ENCODE measurements at places on chromosomes 2 and 18.
A peak's percentile ranks its signal among the peaks of the same experiment; 100 is the strongest.

DNA sequence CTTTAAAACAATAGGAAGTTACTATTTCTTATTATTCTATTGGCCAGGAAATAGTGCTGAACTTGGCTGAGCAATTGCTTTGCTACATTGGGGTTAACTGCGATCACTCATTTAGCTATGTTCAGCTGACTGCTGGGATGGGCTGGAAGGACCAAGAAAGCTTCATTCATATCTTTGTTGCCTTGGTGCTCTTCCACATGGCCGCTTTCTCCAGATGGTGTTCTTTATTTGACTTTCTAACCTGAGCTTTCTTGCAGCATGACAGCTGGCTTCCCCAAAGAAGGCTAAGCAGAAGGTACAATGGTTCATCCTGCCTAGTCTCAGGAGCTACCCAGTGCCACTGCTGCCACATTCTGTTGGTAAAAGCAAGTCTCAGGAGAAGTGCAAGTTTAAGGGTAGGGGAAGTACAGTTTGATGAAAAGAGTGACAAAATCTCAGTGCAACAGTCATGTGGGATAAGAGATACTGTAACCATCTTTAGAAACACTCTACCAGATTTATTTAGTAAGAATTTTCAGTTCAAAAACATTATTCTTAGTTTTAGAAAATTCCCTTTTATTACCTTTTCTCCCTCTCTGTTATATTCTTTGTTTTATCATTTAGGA, 180.6 kb upstream of the RBMS1 start:
- no peaks in the 10 kb centered on the region for H3K27me3 ChIP-seq
- H3K36me3 ChIP-seq, result no peaks in the 10 kb centered on the region
- no peak for DNase-seq

DNA sequence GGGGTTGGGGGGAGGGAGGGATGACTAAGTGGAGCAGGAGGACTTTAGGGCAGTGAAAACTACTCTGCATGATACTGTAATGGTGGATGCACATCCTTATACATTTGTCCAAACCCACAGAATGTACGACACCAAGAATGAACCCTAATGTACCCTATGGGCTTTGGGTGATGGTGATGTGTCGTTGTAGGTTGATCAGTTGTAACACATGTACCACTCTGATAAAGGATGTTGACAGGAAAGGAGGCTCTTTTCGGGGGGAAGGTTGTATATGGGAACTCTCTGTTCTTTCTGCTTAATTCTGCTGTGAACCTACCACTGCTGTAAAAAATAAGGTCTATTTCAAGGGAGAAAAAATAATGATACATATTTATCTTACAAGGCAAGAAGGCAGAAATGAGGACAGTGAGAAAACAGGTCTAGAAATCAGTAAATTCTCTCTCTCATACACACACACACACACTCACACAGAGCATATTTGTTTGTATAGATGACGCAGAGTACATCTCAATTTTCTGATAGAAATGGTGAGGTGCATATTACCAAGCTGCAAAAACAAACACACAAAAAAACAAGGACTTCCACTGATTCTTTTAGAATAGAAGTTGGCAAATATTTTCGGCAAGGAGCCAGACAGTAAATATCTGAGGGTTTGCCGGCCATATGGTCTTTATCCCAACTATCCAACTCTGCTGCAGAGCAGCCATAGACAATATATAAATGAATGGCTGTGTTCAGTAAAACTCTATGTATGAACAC, 20.2 kb downstream of the FAM124B start:
- H3K27ac ChIP-seq, result no peak overlapping the region
- H3K27me3 ChIP-seq, result no peaks in the 10 kb centered on the region
- DNase-seq, result no peak
- no peaks in the 10 kb centered on the region for H3K36me3 ChIP-seq

DNA sequence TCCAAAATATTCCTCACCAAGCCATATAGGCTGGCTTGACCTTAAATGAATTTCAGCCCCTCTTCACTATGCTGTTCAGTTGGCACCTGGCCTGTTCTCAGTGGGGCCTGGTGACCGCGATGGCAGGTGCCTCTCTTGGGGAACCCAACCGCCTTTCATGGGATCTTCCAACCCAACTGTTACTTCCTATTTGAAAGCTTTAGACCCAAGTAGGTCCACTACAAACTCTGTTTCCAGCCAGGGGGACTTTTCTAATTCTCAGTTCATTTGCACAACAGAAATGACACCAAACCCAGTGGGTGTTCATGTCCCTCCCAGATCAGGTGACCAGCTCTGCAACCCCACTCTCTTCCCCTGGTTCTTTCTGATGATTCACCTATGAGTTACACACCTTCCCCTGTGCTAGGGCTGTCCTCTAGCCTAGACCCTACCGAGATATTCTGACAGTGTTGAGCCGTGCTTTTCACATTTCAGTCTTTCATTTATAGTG, 35.6 kb upstream of the NDUFV2 start:
- no peaks in the 10 kb centered on the region for H3K4me1 ChIP-seq
- H3K36me3 ChIP-seq, result no peaks in the 10 kb centered on the region
- no peak for DNase-seq
- no peak overlapping the region for H3K4me3 ChIP-seq

DNA sequence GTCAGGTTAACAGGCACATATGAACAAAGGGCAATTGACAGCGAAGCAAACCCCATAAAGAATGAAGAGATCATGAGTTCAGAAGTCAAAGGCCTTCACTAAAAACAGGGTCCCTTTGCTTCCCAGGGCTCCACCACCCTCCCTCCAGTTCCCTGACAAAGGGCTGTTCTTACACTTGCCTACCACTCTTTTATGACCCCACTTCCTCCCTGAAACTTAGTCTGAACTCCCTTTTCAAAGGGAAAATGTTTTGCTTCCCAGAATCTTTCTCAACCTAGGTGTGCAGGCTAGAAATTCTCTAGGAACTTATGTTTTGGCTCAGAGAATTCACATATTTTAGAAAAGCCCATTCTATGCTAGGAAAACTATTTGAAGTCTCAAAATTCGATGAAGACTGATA, 86.0 kb upstream of the ITGA4 start:
- H3K4me3 ChIP-seq, result no peak overlapping the region
- H3K27ac ChIP-seq, result no peak overlapping the region
- H3K4me1 ChIP-seq, result no peaks in the 10 kb centered on the region

GRCh38 chr18:79450289-79451080, 54.8 kb downstream of the NFATC1 start:
- H3K4me3 ChIP-seq, result no peak overlapping the region
- H3K27ac ChIP-seq, result no peak overlapping the region
- H3K36me3 ChIP-seq, result no peaks in the 10 kb centered on the region
- no peak for DNase-seq
- no peaks in the 10 kb centered on the region for H3K27me3 ChIP-seq

DNA sequence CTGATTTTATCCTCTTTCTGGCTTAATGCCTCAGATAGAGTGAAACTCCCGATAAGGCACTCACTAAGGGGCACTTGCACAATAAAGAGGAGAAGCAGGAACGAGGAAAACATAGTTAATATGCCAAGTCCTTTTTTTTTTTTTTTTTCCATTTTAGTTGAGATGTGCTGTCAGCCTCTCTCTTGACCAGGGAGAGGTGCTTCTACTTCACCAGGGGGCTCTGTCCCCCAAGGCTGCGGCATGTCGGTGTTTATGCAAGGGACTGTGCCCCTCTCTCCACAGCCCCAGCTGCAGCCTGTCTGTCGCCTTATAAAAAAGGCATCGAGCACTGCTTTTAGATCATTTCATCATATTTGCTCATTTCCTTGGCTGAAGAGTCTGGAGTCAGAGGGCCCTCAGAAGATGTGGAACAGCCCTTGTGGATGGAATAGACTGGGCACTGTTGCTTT, 178.1 kb downstream of the SLC8A1 start:
- H3K4me3 ChIP-seq, result no peak overlapping the region
- no peaks in the 10 kb centered on the region for H3K27me3 ChIP-seq
- DNase-seq, result no peak
- no peaks in the 10 kb centered on the region for H3K36me3 ChIP-seq
- peaks cover 4% of the 10 kb centered on the region for H3K4me1 ChIP-seq
- H3K27ac ChIP-seq, result no peak overlapping the region

GRCh38 chr2:63050334-63051041, at the start of gene OTX1:
TSS of gene OTX1 (plus strand) at chr2:63050830. CDS start at chr2:63052991, 2,161 bp downstream.
- no peak within 1 kb of the TSS for H3K27ac ChIP-seq
- peaks cover 10% of the 10 kb centered on the region for H3K4me1 ChIP-seq
- peaks cover 3% of the 10 kb centered on the region for H3K36me3 ChIP-seq
- DNase-seq, result peak; percentile 74
- H3K27me3 ChIP-seq, result peaks cover 72% of the 10 kb centered on the region
- peak within 1 kb of the TSS; percentile 69 for H3K4me3 ChIP-seq

DNA sequence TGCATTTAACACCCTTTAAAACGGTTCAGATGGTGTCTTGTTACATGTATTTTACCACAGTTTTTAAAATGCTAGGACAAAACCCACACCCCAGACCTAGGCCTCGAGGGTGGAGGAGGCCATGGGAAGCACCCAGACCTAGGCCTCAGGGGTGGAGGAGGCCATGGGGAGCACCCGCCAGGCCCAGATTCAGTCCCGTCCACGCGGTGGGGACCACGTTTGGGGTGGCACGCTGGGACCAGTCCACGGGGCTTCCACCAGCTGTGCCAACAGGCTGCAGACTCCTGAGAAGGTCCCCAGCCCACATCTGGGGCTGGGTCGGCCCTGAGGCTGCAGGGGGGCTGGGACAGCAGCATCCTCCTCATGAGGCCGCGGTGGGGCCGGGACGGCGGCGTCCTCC, 63.4 kb downstream of the SLC66A2 start:
- no peaks in the 10 kb centered on the region for H3K27me3 ChIP-seq
- no peak overlapping the region for H3K4me3 ChIP-seq
- no peaks in the 10 kb centered on the region for H3K36me3 ChIP-seq
- no peaks in the 10 kb centered on the region for H3K4me1 ChIP-seq

DNA sequence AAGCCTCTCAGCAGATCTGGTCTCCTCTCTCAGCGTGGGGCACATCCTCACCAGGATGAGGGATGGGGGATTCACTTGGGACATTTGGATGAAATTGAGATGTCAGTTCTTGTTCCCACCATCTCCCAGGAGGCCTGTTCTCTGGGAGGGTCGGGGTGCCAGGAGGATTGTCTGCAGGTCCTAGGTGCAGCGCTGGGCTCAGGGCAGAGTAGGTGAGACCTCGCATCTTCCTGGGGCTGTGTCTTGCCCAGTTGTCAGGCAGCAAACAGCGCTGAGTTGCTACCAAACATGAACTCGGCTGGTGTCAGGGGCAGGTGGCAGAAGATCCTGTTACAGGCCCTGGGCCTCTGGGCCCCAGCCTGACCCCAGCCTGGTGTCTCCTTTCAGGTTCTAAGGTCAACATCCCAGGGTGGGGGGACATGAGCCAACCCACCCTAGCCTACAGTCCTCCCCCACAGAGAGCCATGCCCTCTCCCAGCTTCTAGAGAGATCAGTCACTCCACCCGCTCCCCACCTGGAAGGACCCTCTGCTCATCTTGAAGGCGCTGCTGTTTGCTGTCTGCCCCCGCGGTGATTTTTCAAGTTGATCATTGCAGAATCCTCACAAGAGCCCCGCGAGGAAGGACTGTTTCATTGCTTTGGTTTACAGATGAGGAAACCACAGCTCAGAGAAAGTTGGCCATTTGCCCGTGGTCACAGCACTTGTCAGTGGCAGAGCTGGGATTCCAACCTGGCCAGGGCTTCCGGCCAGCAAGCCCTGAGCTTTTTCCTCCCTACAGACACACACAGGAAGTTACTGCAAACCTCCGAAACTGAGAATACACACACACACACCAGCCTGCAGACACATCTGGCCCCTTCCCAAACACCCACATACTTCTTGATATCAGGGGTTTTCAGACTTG, 83.9 kb downstream of the STPG4 start:
- no peak overlapping the region for H3K4me3 ChIP-seq
- H3K4me1 ChIP-seq, result peaks cover 33% of the 10 kb centered on the region
- peak; percentile 78 for DNase-seq
- H3K27me3 ChIP-seq, result no peaks in the 10 kb centered on the region
- peak overlapping the region; percentile 86 for H3K27ac ChIP-seq

Data from kidney (tissue), 22 donors.